Activated T-cell treated with anti-CD3 and anti-CD28 coated beads for 48 hours (primary cell): ENCODE measurements at places on chromosomes 5 and 9.

DNA sequence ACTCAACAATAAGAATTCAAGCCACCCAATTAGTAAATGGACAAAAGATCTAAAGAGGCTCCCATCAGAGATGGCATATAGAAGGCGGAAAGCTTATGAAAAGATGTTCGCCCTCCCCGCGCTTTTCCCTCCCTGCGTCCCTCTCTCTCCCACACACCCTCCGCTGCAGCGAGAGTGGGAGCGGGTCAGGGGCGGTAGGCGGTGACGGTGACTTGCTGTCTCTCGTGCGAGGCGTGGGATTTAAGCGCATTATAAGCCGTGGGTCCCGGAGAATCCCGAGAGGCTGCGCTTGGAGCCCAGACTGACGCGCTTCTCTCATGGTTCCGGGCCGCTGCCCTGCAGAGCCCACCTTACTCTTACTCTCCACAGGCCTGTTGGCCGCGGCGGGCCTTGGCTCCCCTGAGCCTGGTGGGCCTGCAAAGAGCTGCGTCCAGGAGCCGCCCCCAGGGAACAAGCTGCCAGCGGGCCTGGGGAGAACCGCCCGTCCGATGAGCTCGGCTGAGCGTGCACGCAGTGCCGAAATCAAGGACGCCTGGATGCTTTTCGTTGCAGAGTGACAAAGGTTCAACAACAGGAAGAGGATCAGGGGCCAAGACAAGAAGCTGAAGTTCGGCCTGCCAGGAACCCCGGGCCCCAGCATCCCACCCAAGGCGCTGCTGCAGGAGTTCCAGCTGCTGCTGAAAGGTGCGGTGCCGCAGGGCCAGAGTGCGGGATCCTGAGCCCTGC, 42.6 kb upstream of the BICD2 start:
- no peak for DNase-seq

DNA sequence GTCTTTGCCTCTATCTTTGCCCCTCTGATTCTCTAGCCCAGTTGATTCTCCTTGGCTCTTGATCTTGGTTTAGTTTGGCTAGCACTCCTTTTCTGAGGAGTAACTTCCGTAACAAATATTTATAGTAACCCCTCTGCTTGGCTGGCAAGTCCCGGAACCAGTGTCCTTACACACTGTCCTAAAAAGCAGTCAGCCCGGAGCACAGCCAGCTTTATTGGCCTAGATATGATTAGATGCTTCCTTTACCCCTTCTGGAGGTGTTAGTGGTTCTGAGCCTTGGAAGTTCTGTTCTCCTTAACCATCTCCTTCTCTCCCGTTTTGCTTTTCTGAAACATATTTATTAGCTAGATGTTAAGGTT, 17.0 kb upstream of the MSMP start:
- DNase-seq: no peak

- DNase-seq: no peak
These were observed 106.4 kb upstream of the ASTN2 start for GRCh38 chr9:117521293-117521692.

DNA sequence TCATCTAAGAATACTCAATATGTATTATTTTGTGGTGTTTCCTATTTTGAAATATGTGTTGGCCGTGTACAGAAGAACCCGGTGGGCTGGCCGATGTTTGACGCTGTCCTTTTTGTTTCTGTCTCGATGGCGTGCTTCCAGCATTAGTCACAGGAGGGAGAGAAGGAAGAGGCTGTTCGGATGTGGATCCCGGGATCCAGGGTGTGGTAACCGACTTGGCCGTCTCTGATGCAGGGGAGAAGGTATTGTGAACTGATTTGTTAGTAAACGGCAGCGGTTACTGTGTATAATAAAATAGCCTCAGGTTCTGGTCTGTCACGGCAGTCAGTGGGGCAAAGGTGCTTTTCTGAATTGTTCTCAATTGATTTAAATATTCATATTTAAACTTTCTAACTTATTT, 275.0 kb downstream of the ARHGEF28 start:
- no peak for DNase-seq

DNA sequence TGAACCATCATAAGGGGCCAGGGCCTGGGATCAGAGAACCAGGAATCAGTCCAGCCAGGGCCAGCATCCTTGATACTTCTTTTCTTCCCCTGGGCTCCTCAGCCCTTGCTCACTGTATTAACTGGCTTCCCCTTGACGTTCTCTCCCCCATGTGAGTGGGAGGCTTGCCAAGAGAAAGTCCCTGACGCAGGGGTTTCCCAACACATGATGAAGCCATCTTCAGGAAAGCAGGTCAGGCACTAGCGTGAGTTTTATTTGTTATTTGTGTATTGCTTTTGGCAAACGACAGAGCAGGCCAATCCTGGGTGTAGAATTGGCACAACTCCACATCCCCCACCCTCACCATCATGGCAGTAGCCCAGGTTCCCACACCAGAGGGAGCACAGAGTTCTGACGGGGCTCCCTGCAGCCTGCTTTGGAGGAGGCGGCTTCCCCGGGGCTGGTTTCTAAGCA, 165.5 kb upstream of the NFIL3 start:
- no peak for DNase-seq

DNA sequence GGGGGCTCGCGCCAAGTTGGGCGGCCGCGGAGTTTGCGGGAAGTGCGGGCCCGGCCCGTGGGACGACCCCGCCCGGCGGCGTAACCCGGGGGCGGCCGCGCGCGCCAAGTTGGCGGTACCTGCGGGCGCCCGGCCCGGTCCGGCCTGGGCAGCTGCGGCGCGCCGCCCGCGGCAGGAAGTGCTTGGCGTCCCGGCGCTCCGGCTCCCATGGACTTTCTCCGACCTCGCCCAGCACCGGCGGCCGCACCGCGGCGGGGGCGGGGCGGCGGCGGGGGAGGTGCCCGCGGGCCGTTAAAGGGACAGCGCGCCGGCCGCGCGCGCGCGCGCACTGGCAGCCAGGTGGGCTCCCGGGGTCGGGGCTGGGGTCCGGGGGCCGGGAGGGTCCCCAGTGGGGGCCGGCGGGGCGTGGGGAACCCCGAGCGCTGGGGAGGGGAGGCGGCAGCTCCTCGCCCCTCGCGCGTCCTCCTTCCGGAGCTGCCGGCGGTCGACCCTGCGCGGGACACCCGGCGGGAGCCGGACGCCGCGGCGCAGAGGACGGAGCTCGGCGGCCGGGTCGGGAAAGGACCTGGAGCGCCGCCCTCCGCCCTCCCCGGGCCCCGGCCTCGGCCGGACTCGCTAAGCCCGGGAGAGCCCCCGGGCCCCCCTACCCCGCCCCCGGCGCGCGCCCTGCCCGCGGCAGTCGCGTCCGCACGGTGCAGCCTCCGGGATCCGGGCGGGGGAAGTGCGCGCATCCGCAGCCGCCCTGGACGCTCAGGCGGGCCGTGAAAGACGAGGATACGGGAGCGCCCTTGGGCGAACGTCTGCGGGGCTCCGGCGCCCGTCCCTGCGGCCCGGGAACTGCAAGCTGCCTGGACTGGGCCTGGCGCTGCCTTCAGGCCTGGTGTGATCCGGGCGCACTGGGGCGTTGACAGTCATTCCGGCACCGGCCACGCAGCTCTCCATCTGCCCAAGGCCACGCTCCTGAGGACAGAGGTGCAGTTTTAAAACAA, at the start of gene NACC2:
Gene NACC2, minus strand, starts transcription at position 220 of the 989 bp plus-strand sequence. CDS start 44,768 bp downstream, outside the sequence.
- no peak for DNase-seq
